ENCODE measurements at places on chromosomes 16 and 17.

GRCh38 chr17:21374441-21375161 is 1.6 kb upstream of the KCNJ12 start:
- no peak for DNase-seq

DNA sequence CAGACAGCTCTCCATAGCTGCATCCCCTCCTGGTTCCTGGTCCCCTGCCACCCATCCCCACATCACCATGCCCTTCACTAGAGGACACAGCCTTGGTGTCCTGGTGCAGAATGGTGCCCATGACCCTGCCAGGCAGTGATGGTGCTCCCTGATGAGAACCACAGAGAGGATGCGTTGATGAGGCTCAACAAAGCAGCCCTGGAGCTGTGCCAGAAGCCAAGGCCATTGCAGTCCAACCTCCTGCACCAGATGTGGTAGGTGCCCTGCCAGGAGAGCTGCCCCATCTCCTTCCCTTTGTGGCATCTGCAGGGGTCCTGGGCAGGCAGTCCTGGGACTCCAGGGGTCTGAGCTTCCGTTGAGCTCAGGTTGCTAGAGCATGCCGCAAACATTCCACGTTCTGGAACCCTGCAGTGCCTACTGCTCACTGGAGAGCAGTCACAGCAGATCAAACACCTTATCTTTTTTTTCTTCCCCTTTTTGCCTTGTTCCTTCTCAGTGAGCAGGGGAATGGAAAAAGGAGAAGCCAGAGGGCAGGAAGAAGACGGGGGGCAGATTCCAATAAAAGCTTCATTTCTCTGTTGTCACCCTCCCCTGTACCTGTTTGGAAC is 5.3 kb upstream of the EPN3 start:
- DNase-seq = no peak

- no peak for DNase-seq
These were observed 31.6 kb downstream of the MMP15 start for GRCh38 chr16:58057121-58057520.

GRCh38 chr16:24180451-24180850 is 75.7 kb upstream of the CACNG3 start:
- DNase-seq = no peak

DNA sequence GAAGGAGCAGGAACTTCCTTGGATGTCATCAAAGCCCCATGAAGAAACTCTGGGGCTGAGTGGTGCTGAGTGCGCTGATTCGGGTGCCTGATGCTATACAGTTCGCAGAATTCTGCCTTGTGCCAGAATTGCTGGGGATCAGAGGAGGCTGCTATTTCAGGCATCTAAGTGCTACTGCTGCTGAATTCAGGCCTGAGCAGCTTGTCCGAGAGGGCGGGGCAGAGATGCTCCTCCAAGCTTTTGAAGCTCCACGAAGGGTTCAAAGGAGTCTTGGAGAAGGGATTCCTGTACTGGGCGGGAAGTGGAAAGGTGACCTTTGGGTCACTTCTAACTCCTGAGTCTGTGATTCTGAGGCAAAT is 227.8 kb downstream of the CCDC182 start:
- DNase-seq = no peak

DNA sequence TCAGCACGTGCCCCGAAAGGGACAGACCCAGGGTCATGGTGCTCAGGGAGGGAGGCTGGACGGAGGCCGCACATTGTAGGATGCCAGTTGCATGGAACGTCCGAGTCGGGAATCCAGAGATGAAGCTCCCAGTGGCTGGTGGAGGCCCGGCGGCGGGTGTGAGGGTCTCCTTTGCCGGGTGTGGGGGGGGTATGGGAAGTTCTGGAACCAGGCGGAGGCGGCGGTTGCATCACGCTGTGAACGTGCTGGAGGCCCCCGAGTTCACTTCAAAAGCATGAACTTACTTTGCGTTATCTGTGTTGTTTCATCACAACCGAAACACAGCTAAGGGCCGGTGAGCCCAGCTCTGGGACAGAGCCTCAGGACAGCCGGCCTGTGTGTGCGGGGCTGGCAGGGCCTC is 73.4 kb upstream of the GNG13 start:
- no peak for DNase-seq

DNA sequence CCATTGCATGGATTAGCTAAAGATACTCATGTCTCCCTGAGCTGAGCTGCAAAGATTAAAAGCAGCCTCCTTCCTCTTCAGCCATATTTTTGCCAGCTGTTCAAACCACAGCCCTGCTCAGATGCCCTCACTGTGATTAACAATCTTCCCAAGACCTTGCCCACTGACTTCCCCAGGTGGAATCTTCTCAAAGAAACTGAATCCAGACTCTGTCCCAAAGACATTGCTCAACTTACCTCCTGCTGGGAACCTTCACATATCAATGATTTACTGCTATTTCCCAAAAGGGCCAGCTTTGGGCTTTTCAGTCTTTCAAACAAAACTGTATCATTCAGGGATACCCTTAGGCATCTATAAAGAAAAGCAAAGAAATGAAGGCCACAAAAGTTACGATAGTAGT is 9.2 kb downstream of the C17orf67 start:
- DNase-seq = no peak

- DNase-seq = no peak
These were observed 1.5 kb downstream of the MRC2 start for GRCh38 chr17:62628831-62629555.

DNA sequence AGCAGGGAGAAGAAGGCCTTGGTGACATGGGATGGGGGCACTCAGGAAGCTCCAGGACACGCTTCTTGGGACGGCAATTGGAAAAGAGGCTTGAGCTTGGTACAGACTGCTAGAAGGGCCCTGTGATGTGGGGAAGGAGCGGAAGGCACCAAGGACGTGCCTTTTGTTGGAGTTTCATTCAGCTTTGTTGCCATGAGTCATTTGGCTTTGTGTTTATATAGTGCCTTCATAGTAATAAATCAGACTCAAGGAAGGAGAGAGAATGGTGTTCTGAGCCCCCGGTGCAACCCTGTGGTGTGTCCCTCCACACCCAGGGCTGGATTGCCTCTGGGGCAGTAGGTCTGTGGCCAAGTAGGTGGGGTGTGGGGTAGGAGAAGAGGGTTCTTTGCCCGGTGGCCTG is 7.4 kb upstream of the TBX4 start:
- DNase-seq = no peak

- no peak for DNase-seq
These were observed 9.1 kb upstream of the TMEM100 start for GRCh38 chr17:55731586-55732250.

DNA sequence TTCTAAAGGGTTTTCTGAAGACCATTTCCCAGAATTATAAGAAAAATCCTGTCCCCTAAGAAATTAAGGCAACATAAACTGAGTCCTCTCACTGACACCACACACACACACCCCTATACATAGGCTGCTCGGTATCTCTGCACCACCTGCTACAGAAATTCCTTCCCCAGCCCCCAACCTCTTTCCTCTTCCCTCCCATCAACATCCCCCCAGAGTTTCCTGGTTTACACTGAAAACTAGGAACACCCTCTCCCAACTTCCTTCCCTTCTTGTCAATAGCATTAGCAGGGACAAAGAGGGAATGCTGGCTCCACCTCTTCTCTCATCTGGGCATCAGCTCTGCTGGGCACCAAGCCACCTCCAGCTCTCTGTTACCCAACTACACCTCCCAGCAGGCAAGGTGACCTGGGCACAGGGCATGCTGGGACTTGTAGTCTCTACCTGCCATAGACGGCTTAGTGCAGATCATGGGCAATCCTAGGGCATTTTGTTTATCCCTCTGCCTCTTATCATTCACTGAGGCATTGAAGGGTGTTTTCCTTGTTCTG is 15.7 kb downstream of the CAVIN1 start:
- peak; percentile 37 for DNase-seq

DNA sequence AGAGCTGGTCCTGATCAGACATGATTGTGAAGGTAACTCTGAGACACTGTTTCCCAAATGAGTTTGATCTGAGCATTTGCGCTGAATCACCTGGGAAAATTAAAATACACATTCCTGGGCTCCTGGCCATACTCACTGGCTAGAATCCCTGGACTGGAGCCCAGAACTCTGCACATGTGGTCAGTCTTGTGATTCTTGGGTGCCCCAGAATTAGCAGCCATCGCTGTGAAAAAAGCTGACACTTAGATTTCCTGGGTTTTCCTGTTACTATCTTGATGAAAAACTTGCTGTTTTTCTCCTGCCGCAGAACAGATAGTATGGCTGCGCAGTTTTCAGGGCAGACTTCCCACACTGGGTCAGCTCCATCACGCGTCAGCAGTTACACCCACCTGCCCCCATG is 24.6 kb downstream of the NECAB2 start:
- DNase-seq = no peak

- DNase-seq = no peak
These were observed 14.8 kb downstream of the HDAC5 start for GRCh38 chr17:44108440-44109311.

DNA sequence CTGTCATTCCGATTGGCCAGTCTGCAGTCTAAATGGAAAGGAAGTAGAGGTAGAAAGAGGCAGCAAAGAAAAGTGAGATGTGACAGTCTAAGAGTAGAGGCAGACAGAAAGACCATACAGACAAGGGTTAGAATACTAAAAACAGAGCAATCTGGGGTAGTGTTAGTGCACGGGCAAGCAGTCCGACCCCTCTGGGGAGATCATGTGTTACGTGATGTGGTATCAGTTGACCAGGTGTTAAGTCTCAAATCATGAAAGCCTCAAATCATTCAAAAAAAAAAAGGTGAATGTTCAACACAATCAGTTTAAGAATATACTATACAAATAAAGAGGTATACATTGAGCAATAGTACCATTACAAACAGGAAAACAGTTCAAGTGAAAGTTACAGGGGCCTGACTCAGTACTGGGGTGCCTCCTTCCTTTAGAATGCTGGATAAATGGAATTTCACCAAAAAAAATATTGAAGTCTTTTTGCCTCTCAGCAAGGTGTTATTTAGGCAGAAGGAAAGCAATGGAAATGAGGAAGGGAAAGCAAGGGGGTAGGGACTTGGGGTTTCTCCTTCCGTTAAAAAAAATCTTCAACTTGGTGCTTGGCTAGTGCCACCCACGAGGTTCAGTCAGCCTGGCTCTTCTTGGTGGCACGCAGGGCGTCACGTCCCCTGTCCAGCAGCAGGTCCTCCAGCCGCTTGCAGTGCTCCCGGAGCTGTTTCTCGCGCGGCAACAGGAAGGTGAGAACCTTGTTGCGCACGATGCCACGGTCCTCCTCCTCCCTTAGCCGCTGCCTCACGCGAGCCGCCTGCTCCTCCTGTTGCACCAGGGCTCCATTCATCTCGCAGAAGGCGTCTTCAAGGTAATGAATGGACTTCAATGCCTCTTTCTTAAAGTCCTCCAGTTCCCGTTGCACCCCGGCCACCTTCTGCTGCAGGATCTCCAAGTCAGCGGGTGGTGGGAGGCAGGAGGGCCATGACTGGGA is 616 bp downstream of the CCDC182 start:
- DNase-seq = no peak

DNA sequence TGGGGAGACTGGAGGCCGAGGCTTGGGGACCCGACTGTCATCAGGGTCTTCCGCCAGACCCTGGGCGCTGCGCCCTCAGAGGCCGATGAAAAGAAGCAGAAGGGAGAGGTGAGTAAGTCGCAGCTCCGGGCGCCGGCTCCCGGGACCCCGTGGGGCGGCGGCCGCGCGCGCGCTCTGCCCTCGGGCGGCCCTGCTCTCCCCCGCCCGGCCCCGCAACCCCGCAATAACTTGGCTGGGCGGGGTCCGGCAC is 392 bp upstream of the ABHD15 start:
- no peak for DNase-seq

DNA sequence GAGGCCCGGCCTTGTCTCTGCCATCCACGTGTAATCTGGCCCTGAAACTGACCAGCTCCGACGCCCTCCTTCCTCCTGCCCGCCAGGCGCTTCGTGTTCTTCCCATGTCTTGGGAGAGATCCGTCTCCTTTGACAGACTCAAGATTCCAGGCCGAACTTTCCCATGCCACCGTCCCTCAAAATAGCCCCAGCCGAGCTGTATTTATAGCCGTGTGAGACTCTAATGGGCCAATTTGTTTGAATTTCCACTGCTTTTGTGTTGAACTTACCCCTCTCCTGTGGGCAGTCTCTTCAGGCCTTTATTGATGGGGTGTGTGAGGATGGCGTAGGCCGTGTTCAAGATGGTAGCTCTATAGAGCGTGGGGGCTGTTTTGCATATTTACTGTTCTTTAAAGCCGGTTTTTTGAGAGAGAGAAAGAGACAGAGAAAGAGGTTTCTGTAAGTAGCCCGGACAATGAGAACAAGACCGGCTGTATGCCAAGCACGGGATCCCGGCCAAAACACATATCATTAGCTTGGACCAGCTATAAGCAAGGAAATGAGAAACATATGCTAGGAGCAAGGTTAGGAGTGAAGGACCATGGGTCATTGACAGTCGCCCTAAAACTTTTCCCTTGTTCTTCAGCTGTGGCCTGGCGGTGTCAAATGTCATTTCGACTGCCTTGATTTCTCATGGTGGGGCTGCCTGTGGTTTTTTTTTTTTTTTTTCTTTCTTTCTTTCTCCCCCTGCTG is 124.5 kb upstream of the ZFHX3 start:
- DNase-seq = no peak

DNA sequence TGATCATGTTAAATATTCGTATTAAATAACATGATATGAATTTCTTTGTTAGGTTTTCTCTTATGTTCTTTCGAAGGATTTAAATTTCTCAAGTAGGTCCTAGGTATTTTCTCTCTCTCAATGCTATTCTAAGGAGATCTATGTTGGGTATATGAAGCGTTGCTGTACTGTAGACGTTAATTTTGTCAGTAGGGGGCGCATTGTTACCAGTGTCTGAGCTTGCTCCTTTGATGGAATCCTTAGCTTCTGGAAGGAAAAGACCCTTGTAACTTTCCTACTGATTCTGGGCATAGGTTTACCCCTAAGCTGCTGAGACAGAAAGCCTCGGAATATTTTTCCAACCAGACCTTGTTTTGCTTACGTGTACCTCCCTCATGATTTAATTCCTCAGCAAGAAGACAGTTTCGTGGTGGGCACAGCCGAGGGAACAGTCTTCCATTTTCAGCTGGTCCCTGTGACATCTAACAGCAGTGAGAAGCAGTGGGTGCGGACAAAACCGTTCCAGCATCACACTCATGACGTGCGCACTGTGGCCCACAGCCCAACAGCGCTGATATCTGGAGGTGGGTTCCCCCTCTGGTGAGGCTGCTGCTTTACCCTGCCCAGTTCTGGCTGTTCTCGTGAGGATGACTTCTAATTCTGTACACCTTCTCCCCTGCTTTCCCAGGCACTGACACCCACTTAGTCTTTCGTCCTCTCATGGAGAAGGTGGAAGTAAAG is 17.9 kb downstream of the UTP4 start:
- no peak for DNase-seq

DNA sequence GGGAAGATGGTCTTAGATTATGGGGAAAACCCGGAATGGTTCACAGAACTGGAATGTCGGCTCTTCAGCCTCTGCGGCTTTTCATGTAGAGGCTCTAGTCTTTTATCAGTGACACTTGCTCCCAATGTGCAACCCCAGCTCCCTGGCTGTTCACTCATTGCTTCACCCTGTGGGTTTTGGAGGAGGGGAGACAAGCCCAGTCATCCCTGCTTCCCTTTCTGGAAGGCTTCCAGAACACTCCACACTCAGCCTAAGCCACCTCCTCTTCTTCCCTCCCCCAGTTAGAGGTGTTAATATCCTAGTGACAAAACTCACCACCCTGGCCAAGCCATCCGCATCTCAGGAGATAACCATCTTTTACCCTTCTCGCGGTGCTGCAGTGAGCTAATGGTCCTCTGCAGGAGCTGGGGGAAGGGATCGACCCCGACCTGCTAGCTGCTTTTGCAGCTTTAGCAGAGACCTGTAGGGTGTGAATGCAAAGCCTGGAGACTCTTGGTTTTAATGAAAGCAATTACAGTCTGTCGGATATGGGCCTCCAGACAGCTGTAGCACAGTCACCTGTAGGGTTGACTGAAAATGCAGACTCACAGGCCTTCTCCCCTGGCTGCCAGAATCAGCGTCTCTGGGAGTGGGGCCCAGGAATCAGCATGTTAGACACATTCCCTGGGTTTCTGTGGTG is 24.3 kb upstream of the LASP1NB start:
- no peak for DNase-seq
